ENCODE measurements at places on chromosomes 16 and 17. TPM values are rescaled to one million over a fixed set of nuclear protein-coding genes. Genes with fewer than 3 reads are reported as not detected.

The ADAP2 gene
- 62.4 TPM for total RNA-seq

The RNF222 gene
- total RNA-seq, result not detected

The SDR42E1 gene
- 1.9 TPM for total RNA-seq

The SOCS1 gene
- total RNA-seq, result 16.4 TPM

The SLC38A8 gene
- not detected for total RNA-seq

The PIK3R6 gene
- total RNA-seq, result 0.48 TPM

The SLC5A11 gene
- total RNA-seq, result not detected

The BEAN1 gene
- total RNA-seq, result 22.1 TPM

The TMEM114 gene
- not detected for total RNA-seq

GRCh38 chr17:17446666-17447155 lies 30.1 kb upstream of the MED9 start:
- no peak for DNase-seq

- DNase-seq, result peak; percentile 38
These were observed 23.3 kb downstream of the SLC7A5 start for GRCh38 chr16:87845807-87846619.

- peak; percentile 62 for DNase-seq
These were observed 730.7 kb downstream of the CDH11 start for GRCh38 chr16:64391063-64391600.

DNA sequence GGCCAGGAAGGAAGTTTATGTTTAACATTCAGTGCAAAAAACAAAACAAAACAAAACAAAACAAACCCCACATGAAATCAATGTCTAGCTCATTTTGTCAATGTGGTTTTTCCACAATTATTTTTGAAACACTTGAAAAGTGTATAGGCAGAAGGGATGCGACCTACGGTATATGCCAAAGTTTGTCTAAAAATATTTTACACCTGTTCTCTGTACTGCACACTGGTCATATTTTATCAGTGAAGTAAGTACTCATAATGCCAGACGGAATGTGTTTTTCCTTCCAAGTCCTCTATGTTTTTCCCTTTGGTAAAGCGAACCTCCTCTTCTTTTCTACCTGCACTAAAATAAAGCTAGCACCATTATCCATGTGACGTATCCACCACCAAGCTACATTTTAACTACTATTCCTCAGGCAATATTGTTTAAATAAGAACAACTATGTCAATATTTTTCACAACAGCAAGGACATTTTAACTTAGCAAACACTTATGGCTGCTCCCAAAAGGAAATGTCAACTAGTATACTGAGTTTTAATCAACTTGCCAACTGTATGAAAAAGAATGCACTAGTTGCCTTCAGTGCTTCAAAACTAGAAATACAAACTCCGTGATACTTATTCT lies 10.3 kb downstream of the TOB1 start:
- DNase-seq, result no peak

DNA sequence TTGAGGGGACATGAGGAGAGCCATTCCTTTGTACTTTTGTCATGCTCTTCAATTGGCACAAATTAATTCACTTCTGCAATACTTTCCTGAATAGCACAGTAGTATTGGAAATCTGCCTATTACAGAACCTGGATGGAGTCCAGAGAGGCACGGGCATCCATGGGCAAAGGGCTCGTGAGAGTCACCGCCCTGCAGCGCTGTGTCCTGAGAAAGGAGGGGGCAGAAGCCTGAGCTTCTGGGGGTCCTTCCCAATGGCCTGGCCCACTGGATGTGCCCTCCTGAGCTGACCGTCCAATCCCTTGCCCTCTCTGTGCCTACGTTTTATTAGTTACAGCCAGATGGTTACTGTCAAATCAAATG lies 3.5 kb downstream of the G6PC1 start:
- no peak for DNase-seq

GRCh38 chr16:4833584-4833983 lies 13.5 kb downstream of the GLYR1 start:
- no peak for DNase-seq

GRCh38 chr16:46713634-46714033 lies 24.2 kb downstream of the ORC6 start:
- peak; percentile 42 for DNase-seq

DNA sequence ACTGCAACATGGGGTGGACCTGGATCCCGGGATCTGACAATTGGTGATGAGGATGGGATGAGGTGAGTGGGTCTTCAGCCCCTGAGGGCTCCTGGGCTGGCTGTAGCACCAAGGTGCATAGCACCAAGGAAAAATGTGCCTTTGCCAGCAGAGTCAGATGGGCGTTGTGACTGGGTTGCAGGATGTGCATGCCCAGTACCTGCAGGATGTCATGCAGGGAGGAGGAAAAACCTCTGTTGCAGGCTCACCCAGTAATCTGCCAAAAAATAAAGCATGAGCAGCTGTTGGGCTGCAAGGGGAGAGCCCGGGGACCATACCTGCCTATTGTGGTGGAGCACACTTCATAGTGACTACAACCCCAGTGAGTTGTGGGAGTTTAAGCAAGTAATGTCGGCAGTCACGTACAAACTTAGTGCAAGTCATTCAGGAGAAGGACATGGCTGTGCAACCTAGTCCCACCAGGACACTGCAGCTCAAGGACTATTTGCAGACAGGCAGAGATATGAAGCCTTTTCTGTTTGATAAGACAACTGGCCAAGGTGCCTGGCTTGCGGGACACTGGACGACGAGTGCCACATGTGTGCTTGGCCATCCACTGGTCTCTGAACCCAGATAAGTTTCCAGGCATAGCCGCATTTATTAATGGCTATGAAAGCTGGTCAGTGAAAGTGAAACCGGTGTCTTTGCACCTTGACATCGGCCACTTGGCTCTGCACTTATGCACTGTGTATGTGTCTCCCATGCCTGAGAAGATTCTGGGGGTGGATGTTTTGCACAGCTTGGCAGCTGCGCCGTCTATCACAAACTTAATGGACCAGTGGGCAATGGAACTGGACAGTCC lies 499.8 kb downstream of the KCNJ2 start:
- DNase-seq, result no peak

DNA sequence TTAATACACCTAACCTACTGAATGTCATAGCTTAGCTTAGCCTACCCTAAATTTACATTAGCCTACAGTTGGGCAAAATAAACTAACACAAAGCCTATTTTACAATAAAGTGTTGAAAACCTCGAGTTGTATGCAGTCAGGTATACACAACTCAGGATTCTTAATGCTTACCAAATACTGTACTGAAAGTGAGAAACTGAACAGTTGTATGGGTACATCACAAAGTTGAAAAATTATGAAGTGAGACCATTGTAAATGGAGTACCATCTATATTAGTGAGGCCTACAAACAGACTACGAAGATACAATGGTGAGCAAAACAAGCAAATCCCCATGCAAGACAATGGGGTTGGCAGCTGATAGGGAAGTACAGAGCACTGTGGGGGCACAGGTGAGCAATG lies 79.7 kb downstream of the VAT1L start:
- no peak for DNase-seq
